ENCODE measurements at places on chromosomes 13 and 19.
A peak's percentile ranks its signal among the peaks of the same experiment; 100 is the strongest.

- no peak for DNase-seq
These were observed 35.9 kb upstream of the IGFL1 start for GRCh38 chr19:46193678-46194077.

DNA sequence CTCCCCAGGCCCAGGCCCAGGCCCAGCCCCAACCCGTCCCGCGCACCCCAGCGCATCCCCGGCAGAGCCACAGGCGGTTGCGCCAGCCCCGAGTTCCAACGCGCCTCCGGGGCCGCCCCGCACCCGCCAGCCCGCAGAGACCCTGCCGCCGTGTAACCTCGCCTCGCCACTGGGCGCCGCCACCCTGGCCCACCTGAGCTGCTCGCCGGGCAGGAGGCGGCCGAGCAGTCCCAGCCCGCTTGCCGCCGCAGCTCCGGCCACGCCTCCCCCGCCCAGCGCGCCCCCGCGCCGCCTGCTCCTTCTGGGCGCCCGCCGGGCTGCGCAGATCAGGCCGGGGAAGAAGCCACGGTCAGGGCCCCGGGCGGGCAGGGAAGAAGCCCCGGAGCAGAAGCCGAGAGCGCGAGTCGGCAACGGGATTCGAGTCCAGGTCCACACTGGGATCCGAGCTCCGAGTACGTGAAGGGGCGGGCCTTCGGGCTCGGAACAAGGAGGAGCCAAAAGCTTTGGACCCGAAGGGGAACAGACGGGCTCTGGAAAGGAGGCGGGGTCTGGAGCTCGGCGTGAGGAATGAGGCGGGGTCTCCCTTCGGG is at the start of gene MBOAT7:
MBOAT7 (minus strand) TSS at position 436 of the 590 bp plus-strand sequence. CDS start 1,072 bp downstream, outside the sequence.
- DNase-seq = peak; percentile 83

GRCh38 chr13:74105871-74106270 is 28.3 kb downstream of the KLF12 start:
- no peak for DNase-seq

DNA sequence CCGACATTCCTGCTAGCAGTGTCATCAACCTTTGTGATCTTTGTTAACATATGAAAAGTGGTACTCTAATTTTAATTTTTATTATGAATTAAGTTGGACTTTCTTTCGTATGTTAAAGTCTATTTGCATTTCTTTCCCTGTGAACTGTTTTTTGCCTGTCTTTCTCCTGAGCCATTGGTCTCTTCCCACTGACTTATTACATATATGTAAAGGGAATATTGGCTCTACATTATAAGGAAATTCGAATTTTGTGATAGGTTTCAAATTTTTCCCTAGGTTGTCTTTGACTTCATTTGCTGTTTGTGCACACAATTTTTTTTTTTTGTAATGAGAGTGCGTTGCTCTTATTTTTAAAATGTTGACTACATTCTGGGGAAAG is 442 bp upstream of the CDC16 start:
- DNase-seq = no peak

DNA sequence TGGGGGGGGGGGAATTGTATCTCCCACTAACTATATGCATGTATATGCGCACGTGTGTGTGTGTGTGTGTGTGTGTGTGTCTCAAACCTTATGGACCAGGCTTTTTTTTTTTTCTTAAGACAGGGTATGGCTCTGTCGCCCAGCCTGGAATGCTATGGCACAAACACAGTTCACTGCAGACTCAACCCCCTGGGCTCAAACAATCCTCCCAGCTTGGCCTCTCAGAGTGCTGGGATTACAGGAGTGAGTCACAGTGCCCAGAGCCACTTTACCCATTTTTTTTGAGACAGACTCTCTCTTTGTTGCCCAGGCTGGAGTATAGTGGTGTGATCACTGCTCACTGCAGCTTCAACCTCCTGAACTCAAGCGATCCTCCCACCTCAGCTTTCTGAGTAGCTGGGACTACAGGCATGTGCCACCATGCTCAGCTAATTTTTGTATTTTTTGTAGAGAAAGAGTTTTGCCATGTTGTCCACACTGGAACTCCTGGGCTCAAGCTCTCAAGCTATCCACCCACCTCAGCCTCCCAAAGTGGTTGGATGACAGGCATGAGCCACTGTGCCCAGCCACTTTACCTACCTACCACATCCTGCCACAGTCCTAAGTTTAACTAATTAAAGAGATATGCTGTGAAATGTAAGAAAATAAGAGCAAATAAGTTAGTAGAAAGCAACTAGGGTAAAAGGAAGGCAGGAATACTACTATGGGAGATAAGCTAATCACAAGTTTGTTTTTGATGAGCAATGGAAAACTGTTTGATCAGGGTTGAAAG is 2.4 kb downstream of the ZMYM5 start:
- no peak for DNase-seq

DNA sequence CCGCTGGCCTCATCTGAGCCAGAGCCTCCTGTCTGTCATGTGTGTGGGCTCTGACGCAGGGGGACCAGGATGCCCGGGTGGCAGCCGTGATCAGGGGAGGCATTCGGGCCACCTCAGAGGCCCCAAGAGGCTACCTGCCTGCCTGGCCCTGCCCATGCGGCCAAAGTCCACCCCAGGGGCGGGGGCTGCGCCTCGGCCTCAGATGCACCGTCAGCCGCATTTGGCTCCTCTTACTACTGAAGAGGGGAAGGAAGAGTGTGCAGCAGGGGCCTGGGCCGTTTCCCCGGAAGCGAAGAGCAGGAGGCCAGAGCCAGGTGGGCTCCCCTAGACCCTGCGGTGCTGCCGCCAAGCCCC is 34.0 kb downstream of the C13orf46 start:
- no peak for DNase-seq

DNA sequence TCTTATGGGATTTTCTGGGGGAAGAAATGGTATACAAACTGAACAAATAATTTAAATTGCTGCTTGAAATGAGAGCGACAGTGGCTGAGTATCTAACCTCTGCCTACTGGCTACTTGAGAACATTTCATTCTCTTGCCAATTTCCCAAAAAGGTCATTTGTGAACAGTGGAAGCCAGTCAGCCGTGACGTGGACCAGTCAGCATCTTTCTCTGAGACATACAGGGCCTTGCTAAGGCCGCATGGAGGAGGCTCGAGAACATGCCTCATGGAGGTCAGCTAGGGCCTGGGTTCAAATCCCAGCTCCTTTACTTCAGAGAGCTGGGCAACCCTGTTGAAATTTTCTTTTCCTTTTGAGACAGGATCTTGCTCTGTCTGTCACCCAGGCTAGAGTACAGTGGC is 20.3 kb downstream of the ZC3H4 start:
- no peak for DNase-seq

- no peak for DNase-seq
These were observed 133.6 kb downstream of the COL4A1 start for GRCh38 chr13:110173247-110173818.

DNA sequence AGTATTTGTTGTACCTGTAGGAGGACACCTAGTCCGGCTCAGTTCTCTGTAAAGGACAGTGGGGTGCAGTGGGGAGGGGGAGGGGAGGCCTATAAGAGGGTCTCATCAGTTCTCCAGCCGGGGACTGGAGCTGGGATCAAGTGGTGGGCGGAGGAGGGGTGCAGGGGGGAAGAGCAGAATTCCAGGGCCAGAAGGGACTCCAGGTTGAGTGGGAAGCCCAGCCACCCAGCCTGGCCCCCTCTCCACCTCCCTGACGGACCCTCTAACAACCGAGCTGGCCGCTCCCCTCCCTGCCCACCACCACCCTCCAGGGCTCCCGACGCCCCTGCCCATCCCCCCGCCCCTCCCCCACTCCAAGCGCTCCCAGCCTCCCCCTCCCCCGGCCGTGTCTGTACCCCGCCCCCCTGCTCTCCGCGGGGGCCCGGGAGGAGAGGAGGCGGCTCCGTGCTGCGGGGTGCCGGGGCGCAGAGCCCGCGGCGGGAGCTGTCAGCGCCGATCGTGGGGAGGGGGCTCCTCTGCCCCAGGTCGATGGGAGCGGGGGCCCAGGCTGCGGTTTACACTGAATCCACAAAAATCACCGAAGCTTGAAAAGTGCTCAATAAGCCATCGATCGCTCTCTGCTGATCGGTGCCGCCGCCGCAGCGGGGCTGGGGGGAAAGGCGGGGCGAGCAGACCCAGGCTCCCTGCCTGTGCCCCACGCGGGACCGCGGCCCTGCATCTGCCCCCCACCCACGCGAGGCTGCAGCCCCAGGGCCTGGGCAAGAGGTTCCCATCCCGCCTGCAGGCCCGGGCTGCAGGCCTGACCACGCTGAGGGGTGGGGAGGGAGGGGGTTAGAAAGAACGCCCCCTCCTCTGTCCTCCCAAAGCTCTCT is 34.6 kb upstream of the ONECUT3 start:
- DNase-seq = no peak

DNA sequence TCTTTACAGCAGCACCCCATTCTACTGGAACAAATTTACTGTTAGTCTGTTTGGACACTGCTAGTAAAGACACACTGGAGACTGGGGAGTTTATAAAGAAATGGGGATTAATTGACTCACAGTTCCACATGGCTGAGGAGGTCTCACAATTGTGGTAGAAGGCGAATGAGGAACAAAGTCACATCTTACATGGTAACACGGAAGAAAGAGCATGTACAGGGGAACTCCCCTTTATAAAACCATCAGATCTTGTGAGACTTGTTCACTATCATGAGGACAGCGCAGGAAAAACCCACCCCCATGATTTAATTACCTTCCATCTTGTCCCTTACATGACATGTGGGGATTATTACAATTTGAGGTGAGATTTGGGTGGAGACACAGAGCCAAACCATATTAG is 1204.2 kb downstream of the SLITRK1 start:
- no peak for DNase-seq

DNA sequence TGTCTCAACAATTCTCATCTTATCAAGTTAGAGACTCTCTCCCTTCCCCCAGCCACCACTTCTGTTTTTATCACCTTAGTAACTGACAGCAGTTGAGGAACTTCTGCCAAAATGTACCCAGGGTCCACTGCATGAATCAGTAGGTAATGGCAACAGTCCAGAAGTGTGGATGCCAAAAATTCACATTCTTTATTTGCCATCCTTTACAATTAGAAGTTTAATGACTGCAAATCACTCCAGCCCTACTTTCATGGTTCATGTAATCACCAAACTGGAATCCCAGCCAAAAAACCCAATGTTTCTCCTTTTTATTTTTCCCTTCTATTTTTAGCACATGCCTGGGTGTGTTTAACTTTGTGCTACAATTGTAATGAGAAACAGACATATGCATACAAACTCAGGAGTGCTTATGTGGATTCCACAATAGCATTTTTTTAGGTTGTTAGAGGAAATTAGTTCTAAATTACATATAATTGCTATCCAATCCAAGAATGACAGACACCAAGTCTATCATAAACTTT is 243.5 kb downstream of the RGCC start:
- DNase-seq = no peak

GRCh38 chr13:108323031-108323430 is 53.5 kb downstream of the TNFSF13B start:
- no peak for DNase-seq

- DNase-seq = no peak
These were observed 42.6 kb downstream of the NFIC start for GRCh38 chr19:3408996-3409345.

GRCh38 chr13:41842036-41842620 is 118.8 kb downstream of the VWA8 start:
- DNase-seq = no peak

- DNase-seq = no peak
These were observed 94.7 kb downstream of the MIPEP start for GRCh38 chr13:23794267-23795161.

DNA sequence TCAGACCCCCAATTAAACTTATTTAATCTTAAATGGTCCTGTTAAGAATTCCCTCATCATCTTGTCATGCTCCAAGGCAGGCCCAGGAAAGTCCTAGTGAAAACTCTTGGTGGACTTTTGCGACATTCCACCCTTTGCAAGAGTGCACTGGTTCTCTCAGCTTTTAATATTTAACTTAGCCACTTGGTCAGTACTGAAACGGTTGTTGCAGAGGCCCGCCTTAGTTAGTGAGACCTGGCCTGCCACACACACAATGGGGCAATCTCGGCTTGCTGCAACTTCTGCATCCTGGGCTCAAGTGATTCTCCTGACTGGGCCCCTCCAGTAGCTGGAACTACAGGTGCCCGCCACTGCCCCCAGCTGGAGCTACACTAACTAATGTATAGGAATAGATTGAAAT is 1366.0 kb downstream of the UQCRFS1 start:
- no peak for DNase-seq

DNA sequence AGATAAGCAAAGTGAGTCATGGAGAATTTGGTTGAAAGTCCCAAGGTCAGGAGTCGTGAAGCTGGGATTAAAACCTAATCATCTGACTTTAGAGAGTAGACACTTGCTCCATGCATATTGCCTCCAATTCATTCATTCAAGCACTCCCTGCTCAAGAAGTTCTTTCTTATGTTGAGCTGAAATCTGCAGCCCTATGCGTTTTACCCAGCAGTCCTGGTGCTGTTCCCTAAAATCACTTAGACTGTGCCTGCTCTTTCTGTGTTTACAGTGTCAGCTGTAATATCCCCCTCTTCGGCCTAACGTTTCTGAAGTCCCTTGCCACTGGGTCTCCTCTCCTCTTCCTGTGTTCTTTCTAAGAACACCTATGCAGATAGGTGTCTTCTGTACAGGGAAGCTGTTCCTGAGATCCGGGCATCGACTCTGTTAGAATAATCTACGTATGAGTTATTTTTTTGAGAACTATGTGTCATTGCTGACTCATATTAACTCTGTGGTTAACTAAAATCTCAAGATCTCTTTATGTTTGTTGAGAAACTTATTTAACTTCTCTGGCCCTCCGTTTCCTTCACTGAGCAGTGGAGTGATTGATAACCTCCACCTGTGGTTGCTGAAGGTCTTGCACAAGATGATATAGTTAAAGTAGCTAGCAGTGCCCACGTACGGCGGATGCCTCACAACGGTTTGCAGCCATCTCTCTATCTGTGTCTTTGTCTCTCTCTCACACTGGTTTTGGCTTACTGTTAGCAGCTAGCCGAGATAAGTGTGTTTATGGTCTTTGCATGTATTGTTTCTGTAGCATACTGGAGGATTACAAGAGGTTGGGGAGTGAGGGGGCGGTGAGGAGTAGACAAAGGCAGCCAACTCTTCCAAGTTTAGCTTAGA is 4.7 kb downstream of the ALOX5AP start:
- DNase-seq = no peak

GRCh38 chr13:110443622-110444225 is 117.8 kb downstream of the RAB20 start:
- DNase-seq = no peak
